Mesangial cell (primary cell): ENCODE measurements at places on chromosomes 2 and 18. TPM values are rescaled to one million over a fixed set of nuclear protein-coding genes. Genes with fewer than 3 reads are reported as not detected.

PKDCC gene
- 23.6 and 34.2 TPM in 2 replicates for total RNA-seq

C2orf66 gene
- under 0.01 TPM in 1 of 2 replicates, not detected in the other for total RNA-seq

FTCDNL1 gene
- 0.49 and 2.7 TPM in 2 replicates for total RNA-seq

CDCA7 gene
- total RNA-seq = 7.4 and 30.6 TPM in 2 replicates

COL5A2 gene
- total RNA-seq = 174 and 239 TPM in 2 replicates

TUBA4B gene
- total RNA-seq = not detected in 2 replicates

NTSR2 gene
- total RNA-seq = not detected in 2 replicates

NFU1 gene
- total RNA-seq = 27.4 and 43.5 TPM in 2 replicates

FAM136A gene
- 18.8 and 32.6 TPM in 2 replicates for total RNA-seq

TAF4B gene
- total RNA-seq = 4.4 and 5.4 TPM in 2 replicates

SLC8A1 gene
- total RNA-seq = 6.5 and 9.3 TPM in 2 replicates

AQP12A gene
- not detected in 2 replicates for total RNA-seq

CCDC74A gene
- 22.3 and 65.8 TPM in 2 replicates for total RNA-seq
